ENCODE measurements at places on chromosomes 7 and 10.

DNA sequence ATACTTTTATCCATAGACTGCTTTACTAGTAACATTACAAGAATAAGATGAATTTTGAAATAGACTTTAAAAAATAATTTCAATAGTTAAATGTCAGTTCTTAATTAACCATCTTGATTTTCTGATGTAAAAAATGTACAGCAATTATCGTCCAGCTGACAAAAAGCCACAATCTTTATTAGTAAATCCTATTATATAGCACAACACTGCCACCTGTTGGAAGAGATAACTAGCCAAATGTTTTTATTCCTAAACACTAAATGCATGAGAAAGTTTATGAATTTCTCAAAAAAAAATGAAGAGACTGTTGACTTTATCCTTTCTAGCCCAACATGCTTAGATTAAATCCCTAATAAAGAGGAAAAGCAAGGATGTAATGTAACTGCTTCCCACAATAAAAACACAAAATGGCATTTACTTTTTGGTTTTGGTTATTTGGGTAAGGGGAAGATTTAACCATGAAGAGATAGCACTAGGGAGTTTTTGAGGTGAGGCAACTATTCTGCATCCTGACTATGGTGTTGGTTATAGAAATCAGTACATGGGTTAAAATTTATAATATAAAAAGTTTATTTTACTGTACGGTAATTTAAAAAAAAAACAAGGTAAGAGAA, 8.0 kb downstream of the COA1 start:
- DNase-seq = no peak

GRCh38 chr7:133355325-133355708, 102.4 kb downstream of the EXOC4 start:
- DNase-seq = no peak

DNA sequence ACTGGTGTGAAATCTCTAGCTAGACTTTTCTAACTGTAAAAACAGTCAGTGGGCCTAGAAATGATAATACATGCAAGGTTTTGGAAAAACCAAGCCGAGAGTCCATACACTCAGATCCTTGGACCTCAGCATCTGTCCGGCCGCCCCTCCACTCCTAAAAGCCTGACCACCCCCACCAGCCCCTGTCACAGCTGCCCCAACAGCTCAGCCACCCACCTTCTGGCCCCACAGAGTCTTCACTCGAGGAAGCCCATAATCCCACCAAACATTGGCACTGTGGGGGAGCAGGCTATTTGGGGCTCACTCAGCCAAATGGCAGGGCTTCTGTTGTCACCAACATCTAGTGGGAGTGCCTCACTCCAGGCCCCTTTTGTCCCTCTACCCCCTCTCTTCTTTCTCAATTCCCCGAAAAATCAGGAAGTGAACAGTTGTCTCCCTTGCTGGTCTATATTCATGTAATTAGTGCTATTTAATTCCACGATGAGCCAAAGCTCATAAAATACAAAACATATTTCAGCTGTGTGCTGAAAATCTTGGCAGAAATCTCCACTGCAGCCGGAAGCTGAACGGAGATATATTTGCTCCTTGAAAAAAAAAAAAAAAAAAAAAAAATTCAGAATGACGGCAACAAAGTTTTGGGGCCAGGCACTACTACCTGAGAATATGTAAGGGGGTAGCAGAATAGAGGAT, 55.5 kb downstream of the PLXNA4 start:
- DNase-seq = no peak

- DNase-seq = no peak
Observed at GRCh38 chr7:29487424-29487823, 76.2 kb upstream of the PRR15 start.

- DNase-seq = no peak
Observed at GRCh38 chr7:119482209-119482608, 790.8 kb upstream of the KCND2 start.

DNA sequence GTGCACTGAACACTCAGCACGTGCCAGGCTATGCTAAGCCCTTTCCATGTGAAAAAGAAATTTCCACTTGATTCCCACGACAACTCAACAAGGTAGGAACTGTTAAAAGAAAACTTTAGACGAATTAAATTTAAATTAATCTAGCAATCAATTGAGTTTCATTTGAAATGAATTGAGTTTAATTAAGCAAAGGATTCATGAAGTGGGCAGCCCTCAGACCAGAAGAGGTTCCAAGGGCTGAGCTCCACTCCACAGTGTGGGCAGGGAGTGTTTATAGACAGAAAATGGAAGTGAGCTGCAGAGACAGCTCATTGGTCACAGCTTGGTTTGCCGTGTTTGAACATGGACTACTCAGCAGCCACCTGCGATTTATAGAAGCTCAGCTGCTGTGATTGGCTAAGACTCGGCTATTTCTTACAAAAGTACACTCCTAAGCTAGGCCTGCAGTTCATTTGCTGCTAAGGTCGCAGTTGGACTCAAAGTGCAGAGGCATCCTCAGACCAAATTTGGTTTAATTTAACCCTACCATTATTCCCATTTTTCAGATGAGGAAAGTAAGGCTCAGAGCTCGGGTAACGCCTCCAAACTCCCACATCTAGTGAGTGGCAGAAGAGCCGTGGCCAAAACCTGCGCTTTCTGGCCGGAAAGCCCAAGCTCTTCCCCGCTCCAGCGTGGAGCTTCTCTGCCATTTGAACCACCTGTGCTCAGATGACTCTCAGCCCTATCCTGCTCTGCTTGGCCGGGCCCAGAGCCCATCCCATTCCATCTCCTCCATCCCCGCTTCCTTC, 24.9 kb downstream of the CALML3 start:
- DNase-seq = no peak

GRCh38 chr7:33874943-33875342, 30.4 kb upstream of the BMPER start:
- no peak for DNase-seq
